ENCODE measurements at places on chromosomes 3 and 15.

- no peak for DNase-seq
These were observed 492.6 kb upstream of the TBL1XR1 start for GRCh38 chr3:177689869-177690268.

- no peak for DNase-seq
These were observed 30.9 kb downstream of the HES1 start for GRCh38 chr3:194166682-194167479.

DNA sequence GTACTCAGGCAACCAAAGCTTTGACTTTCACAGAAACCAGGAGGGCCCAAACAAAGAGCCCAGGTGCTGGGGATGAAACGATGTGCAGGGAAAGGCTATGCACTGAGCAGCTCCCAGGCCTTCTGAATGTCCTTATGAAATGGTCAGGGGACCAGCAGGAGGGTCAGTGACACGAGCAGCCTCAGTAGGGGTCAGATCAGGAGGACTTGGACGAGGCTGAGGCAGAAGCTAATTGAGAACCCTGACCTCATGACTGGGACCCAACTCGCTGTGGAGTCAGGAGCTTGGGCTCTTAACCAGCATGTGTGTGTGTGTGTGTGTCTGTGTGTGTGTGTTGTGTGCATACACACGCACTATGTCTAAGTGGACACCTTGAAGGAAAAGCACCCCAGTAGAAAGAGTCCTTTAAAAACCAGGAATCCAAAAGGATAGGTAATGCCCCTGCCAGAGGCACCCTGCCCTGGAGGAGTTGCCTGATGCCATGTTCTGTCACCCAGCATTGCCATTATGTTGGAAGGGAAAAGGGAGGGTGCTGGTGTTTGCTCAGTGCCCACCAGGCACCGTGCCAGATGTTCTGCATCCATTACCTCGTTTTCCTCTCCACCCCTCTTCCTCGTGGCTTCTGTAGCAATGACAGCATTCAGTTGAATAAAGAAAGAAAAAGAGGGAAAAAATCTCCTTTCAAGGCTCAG is 50.9 kb downstream of the CORO2B start:
- DNase-seq = no peak

DNA sequence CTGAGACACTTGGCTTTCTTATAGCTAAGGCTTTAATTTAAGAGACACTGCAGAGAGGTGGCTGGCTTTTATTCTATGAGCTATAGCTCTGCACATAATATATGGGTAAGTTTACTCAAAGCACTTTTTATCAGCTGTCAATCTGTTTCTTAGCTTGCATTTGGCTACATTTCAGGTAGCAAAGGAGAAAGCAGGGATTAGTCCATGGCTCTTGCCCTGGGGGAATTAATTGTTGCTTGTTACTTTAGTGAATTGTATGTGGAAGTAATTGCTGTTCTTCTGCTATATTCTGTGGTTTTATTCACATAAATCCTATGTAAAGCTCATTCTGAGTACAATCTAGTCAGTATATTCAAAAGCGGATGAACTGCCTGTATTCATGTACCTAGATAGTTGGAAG is 14.4 kb upstream of the CCDC39 start:
- no peak for DNase-seq

DNA sequence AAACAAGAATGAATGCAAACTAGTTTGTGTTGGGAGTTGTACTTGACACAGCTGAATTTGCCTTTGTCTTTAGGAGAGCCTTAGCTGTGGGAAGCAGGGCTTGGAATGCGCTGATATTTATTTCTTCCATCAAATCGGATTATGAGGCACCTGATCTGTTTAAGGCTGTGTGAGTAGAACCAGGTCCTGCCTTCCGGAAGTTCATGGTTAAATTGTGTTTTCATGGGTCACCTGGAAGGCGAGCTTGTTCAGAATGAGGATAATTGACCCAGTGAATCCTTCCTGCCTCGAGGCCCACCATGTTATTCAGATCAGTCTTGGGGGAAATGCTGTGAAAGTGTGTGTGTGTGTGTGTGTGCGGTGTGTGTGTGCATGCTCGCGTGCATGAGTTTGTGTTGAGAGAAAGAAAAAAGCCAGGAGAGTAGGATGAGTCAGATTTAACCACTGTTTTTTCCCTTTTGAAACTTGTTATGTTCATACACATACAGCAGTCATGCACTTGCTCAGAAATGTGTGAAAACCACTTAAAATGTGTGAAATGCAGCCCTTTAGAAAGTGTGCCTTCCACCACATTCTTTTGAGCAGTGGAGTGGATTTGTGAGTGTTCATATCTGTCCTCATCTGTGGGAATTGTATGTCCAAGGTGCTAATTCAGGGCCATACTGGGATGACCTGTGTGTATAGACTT is 36.7 kb downstream of the SMAD3 start:
- no peak for DNase-seq

- DNase-seq = no peak
These were observed 84.9 kb upstream of the LRRFIP2 start for GRCh38 chr3:37259291-37259690.

DNA sequence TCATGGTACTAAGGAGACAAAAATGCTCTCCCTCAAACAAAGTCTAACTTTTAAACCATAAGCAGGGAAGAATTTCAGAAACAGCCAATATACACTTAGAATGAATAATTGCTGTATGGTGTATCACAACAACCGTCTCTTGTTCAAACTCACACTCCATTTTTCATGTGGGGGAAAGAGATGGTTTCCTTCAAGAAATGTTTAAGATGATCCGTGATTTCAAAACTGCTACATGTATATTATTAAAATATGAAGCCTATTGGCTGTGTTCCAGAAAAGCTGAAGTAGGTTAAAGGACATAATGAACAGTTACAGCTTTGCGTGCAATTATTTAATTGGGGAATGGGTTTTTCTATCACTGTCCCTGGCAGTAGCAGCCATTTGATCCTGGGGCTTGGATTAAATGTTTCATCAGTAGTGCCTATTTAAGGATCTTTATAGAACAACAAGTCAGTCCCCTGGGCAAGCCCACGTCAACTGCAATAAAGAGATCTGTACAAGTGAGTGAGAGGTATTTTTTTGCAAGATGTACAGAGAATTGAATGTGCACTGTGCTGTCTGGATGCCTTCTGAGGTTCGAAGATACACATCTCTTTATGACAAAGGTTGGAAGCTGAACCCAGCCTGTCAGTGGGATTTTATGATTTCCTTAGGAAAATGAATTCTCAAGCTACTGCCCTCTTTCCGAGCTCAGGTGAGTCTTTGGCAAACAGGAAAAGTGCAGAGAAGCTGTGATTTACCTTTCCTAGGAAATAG is 337.2 kb upstream of the RARB start:
- no peak for DNase-seq

GRCh38 chr3:162161595-162161994 is 665.0 kb downstream of the OTOL1 start:
- no peak for DNase-seq

GRCh38 chr3:172701751-172702150 is 9.1 kb downstream of the NCEH1 start:
- DNase-seq = no peak

DNA sequence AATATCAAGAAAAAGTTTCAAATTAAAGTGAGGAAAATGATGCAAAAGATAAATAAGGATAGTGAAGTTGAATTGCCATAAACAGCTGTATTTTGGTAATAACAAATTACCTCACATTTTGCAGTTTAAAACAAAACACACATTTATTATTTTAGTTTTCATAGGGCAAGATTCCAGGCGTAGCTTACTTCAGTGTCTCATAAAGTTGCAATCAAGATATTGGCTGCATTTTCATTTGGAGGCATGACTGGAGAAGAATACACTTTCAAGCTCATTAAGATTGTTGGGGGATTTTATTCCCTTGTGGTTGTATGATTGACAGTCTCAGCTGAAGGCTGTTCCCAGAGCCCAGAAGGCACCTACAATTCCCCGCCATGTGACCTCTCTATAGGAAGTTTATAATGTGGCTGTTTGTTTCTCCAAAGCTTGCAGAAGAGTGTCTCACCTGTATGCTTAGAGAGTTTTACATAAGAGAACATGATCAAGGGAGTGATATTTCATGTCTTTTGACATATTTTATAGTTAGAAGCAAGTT is 151.4 kb downstream of the OTOL1 start:
- DNase-seq = no peak

DNA sequence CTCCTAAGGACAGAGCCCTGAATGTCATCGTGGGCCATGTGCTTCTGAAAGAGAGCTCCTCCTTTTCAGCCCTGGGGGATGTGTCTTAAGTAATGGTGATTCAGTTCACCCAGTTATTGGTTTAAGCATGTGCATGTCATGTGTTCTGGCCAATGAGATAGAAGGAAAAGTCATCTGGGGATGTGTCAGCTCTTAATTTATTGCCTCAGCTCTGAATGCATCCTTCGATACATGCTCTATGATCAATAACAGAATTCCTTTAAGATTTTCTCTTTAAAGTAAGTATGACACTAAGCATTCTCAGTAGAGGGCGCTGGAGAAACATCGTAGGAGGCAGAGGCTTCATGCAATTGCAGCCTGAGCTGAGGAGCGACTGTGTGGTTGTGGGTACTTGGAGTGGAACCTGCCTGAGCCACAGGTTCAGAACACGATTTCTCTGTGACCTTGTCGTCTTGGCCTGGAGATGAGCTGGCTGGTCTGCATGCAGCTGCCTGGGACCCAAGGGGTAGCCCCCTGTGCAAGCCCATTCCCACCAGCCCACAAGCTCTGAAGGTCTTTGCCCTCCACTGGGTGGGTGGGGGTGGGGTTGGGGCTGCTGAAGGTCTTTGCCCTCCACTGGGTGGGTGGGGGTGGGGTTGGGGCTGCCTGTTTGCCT is 69.5 kb downstream of the C3orf38 start:
- no peak for DNase-seq

- DNase-seq = no peak
These were observed 22.4 kb downstream of the PTH1R start for GRCh38 chr3:46900007-46900292.

DNA sequence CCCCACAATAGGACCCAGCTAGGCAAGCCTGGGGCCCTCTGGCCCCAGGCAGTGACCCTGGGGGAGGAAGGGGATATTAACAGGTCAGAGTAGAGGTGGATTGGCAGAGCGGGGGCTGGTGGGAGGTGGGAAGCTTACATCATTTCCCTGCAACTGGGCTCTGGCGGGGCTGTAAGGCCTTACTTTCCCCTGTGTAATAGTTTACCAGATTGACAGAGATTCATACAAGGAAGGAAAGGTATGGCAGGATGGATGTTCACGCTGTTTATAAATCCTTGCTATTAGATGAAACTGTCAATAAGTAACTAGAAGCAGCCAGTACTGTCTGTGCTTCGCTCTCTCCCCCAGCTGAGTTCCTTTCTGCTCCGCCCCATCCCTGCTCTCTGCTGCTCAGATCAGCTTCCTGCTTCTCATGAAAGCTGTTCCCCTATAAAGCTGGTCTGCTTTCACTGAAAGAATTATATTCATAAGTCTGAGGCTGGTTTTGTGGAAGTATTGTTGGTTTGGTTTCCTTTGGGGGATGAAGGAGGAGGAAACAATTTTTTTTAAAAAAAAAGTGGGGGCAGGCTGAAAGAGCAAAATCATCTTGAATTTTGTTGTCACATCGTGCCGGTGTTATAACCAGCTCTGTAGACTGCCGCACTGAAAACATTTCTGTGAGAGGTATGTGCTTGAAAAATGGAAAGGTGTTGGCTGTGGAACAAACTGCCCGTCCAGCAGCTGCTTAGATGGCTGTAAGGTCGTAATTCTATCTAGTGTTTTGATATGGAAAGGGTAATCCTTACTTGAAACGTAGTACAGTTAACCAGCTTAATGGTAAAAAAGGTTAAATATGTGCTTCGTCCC is 76.4 kb downstream of the BBX start:
- peak; percentile 46 for DNase-seq

DNA sequence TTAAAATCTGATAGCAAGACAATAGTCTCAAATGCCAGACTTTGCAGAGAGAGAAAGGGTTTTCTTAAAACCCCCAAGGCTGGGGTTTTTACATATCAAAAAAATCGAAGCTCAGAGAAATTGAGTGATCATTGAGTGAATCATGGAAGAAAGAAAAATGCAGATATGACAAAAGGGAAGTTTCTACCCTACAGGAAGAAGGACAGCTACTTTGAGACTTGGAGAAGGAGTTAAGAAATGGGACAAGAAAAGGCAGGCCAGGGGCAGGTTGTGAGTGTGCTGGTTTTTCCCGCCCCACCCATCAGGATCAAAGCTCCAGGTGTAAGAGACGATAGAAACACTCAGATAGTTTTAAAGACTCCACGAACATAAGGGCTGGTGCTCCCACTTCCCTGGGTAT is 18.6 kb downstream of the TMEM158 start:
- no peak for DNase-seq

DNA sequence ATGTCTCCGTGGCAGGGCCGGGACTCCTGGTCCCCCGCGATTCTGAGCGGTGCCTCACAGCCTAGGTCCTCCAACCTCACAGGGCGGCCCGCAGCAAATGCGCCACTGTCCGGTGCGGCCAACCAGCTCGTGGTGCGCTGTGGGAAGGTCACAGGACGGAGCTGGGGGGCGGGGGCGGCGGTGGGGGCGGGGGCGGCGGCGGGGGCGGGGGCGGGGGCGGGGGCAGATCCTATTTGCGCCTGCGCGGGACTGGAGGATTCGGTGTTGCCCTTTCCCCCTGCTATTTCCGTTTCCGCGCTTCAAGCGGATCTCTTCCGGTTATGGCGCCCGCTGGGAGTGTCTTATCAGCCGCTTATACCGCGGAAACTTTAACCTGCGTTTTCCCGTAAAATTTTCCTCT is 106.7 kb upstream of the SNRPN start:
- DNase-seq = no peak

GRCh38 chr3:197227780-197228574 is 70.4 kb downstream of the DLG1 start:
- DNase-seq = no peak

DNA sequence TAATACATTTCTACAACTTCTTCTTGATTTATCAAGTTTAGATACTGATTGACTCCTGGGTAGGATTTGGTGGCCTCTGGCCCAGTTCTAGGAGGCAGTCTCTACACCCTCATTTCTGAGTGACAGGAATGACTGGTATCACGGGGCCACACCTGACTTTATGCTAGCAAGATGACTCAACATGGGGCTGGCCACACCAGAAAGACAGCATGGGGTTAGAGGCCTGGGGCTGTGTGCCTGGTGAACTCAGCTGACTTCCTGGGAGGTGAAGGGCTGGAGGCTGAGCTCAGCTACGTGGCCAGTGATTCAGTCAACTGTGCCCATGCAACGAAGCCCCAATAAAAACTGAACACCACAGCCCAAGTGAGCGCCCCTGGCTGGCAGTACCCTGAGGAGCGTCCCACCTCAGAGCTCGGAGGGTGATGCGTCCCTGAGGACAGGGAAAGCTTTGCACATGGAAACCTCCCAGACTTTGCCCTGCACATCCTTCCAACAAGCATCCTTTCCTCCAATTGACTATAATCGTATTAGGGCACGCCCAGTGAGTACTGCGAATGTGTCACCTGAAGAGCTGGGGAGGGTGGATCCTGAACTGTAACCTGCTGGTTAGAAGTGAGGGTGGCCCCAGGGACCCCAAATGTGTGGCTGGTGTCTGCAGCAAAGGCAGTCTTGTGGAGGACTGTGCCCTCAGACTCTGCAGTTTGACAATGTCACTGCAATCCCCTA is 57.2 kb downstream of the NIPA2 start:
- no peak for DNase-seq

GRCh38 chr3:190840146-190840545 is 22.3 kb downstream of the GMNC start:
- no peak for DNase-seq

GRCh38 chr3:124636863-124637296 is 93.4 kb upstream of the UMPS start:
- DNase-seq = no peak
